ENCODE measurements at places on chromosomes 2 and 18.

GRCh38 chr2:75456825-75457224, 103.9 kb downstream of the EVA1A start:
- DNase-seq: no peak

DNA sequence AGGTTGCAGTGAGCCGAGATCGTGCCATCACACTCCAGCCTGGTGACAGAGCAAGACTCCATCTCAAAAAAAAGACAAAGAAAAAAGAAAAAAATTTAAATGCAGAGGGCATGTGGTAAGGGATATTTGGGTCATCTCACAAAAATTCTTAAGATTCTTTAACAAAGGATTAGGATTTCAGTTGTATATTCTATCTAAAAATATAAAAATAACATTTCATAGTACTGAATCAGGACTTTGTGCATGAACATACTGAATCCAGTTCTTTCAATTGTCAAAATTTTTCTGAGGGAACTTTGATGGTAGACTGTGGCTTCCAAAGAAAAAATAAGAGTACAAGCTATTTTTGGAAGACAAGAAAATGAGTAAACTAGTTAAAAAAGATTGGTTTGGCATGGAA, 6.5 kb upstream of the PPP3R1 start:
- no peak for DNase-seq

GRCh38 chr18:28045176-28045810, 131.6 kb downstream of the CDH2 start:
- DNase-seq: peak; percentile 74

DNA sequence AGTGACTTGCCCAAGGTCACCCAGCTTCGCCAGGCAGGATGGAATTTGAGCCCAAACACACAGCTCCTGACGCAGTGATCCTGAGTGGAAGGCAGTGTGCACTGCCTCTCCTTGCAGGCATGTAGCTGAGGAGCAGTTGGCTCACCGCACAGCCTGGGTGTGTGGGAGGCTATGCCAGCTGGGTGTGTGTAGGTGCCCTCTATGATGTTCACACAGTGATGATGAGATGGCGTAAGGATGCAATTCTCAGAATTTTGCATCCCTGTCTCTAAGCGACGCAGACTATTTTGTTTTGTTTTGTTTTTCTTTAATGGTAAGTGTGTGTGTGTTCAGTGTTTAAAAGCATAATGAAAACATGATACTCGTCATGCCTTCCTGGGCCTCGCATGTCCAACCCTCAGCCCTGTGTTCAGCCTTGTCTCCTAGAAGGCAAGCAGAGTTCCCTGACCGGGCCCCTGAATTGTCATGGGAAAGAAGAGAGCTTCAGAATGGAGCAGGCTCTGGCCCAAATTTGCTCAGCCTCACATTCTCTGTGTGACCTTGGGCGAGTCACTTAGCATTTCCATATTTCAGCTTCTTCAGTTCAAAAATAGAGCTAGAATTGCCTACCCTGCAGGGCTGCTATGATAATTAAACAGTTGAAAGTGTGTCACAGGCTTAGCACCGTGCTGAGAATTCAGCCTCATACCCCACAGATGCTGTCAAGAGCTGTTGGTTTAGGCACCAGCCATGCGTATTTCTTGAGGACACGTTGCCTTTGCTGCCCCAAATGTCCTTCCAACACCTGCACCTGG, 603.6 kb upstream of the RAB6C start:
- DNase-seq: no peak

DNA sequence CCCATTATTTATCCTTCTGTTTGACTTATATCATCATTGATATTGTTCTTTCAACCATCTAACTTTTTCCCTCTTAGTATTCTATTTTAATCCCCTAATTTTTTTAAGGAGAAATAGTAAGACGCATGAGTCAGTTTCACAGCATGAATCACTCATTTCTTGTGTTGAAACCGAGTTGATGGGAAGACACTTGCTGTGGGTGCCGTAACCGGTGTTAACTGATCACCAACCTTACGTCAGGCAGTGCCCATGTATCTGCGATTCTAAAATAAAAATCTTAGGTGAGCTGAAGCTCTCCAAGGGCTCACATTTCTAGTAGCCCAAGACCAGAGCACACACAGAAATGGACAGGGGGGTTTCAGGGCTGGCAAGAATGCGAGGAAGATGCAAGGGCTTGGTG, 348.1 kb downstream of the GALR1 start:
- no peak for DNase-seq

GRCh38 chr2:185255566-185255965, 483.0 kb upstream of the FSIP2 start:
- DNase-seq: peak; percentile 2

- no peak for DNase-seq
Observed at GRCh38 chr2:212314680-212315079, 223.9 kb downstream of the ERBB4 start.

DNA sequence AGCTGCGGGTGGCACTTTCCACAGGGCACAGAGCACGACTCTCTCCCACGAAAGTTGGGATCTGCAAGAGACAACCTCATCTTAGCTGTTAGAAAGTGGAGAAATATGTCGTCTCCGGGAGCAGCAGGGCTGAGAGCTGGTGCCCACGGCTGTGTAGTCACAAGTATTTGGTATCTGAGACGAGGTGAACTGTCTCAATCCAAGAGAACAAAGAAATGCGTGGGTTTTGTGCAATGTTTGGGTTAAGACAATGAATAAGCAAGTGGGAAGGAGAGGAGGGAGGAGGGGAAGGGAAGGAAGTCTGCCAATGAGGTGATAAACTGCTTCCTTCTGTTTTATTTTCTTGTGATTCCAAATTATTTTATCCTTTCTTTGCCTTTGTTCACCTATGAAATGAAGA, 18.0 kb downstream of the DYTN start:
- peak; percentile 10 for DNase-seq

DNA sequence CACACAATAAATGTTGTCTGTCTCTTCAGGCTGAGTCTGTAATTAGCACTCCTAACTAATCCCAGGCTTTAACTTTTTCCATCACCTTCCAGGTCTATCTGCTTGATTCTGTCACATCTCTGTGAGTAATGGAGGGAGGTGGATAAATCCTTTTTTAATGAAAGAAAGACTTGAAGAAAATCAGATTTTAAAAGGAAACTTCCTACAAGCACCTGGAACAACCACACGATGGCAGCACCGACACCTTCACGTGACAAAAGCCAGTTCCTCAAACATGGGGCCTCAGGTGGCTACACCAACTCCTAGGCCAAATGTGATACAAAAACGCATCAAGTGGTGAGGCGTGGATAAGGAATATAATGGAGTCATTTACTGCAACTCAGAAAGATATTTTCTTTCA, 41.8 kb downstream of the TGFBRAP1 start:
- peak; percentile 45 for DNase-seq

- DNase-seq: no peak
Observed at GRCh38 chr2:36123995-36124394, 231.6 kb upstream of the CRIM1 start.

DNA sequence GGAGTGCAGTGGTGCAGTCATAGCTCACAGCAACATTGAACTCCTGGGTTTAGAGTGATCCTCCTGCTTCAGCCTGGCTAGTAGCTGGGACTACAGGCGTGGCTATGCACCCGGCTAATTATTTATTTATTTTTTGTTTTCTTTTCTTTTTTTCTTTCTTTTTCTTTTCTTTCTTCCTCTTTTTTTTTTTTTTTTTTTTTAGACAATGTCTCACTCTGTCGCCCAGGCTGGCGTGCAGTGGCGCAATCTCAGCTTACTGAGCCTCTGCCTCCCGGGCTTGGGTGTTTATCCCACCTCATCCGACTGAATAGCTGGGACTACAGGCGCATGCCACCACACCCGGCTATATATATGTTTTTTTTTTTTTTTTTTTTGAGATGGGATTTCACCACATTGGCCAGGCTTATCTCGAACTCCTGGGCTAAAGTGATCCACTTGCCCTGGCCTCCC, 1.4 kb upstream of the ANXA4 start:
- peak; percentile 28 for DNase-seq

DNA sequence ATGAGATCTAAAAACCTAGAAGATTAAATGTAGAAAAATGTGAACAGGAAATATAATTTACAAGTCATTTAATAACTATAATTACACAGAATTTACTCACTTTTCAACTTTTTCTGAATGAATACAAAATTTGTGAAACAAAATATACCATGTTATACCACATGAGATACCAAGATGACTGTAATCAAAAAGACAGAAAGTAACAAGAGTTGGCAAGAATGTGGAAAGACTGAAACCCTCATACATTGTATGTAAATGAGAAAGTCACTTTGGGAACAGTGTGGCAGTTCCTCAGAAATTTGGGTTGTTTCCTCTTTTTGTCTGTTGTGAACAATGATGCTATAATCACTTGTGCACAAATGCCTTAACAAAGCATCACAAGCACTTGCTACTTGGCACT, 145.4 kb upstream of the ZNF804A start:
- DNase-seq: no peak

- no peak for DNase-seq
Observed at GRCh38 chr2:236163471-236164200, 4.5 kb downstream of the GBX2 start.

GRCh38 chr2:182593394-182593975, 122.6 kb upstream of the DNAJC10 start:
- peak; percentile 93 for DNase-seq

GRCh38 chr2:181140414-181140813, 160.0 kb downstream of the UBE2E3 start:
- no peak for DNase-seq

- no peak for DNase-seq
Observed at GRCh38 chr2:66899648-66900047, 464.7 kb downstream of the MEIS1 start.

DNA sequence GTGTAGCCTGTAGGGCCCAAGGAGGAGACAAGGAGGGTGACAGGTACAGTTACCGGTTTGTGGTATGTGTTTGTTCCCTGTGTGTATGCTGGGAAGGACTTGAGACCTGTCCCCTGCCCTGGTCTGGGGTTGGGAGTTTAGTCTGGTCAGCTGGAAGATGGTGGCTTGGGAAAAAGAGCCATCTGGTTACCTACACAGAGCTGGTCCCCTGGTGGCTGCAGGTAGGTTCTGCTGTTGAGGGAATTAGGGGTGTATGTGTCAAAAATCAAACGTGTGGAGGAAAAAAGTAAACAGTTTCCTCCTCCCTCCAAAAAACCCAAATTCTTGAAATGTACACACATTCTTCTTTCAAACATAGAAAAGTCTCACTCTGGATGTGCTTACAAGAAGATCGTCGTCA, 24.3 kb downstream of the PTMA start:
- DNase-seq: no peak

- peak; percentile 21 for DNase-seq
Observed at GRCh38 chr2:98188351-98189046, 101.5 kb downstream of the VWA3B start.

- DNase-seq: no peak
Observed at GRCh38 chr2:165757906-165758675, 36.0 kb downstream of the GALNT3 start.

DNA sequence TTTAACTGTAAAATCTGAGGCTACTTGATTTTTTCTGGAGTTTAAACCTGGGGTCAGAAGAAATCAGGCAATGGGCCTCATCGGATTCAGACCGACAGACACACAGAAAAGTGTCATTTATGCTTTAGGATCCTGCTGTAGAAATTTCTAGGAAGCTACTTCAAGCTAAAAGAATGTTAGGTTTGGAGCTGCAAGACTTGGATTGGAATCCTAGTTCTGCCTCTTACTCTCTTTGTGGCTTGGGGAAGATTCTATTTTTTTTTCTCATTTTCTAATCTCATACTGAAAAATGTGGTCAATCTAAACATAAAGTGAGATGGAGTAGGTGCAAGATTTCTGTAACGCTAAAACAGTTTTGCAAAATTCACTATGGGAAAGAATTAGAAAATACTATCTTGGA, 48.8 kb upstream of the KCNE4 start:
- DNase-seq: no peak

GRCh38 chr2:174615871-174616436, 18.4 kb upstream of the WIPF1 start:
- DNase-seq: peak; percentile 22

DNA sequence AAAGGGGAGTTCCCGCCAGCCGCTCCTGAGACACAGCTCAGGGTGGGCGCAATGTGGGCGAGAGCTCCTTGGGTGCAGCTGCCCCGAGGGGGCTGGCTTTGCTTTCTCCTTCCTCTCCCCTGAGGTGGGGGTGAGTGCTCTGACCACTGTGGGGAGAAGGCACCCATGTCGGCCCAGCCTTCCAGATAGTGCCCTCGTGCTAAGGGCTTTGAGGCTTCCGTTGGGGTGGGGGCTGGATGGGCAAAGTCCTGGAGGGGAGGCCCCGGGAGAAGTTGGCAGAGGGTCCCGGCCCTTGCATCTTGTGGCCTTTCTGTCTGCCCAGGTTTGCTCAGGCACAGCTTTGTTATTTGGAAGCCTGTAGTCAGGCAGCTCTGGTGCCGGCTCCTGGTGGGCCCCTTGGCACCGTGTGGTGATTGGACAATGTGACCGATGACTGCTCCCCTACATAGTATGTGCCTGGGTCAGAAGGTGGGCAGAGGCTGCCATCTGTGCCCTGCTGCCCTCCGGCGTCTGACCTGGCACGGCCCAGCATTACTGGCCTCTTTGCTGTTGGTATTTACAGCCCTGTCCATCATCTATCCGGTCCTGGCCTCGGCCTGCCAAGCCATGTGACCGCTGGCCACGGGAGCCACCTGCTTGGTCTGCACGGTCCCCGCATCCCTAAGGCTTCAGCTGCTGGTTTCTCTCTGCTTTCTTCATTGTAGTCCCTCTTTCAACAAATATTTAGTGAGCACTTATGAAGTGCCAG, 50.8 kb downstream of the TWIST2 start:
- DNase-seq: no peak

GRCh38 chr2:195711478-195711877, 54.5 kb downstream of the SLC39A10 start:
- no peak for DNase-seq

DNA sequence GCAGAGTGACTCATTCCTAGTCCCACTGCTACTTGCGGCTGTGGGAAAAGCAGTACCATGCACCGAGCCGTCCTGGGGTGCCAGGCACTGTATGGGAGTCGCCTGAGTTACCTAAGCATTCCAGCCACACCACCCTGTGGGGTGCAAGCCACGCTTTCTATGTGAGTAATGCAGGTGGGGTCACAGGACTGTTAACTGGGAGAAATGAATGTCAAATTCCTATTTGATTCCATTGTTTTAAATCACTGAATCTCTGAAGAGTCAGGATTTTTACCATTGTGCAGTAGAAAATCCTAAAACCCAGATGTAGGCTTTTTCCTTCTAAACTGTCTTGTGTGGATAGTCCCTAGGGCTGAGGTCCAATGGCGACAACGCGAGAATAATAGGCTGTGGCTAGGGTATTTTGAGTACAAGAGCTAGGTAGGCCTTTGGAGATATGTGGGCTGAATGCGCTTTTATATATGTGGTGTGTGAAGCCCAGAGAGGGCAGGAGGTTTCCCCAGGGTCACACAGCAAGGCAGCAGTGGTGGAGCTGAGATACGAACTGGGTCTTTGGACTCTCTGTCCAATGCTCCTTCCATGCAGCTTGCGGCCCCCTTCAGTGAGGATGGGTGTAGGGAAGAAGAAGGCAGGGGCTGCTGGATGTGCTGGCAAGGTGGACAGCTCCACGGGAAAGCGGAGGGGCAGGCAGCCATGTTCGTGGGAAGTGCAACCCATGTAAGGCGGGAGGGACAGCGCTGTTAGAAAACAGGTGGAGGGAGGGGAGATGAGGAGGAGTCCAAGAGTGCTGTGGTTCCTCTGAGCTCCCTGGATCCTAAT, 83.2 kb downstream of the DDX1 start:
- DNase-seq: peak; percentile 78

GRCh38 chr18:9020221-9020620, 82.3 kb upstream of the NDUFV2 start:
- no peak for DNase-seq

All from amniotic epithelial cell (primary cell).